ENCODE measurements at places on chromosomes 5 and 9. TPM values are rescaled to one million over a fixed set of nuclear protein-coding genes. Genes with fewer than 3 reads are reported as not detected.

The RORB gene
- total RNA-seq, result 0.35 TPM

The PPP3R2 gene
- total RNA-seq, result not detected

The MARVELD2 gene
- 0.26 TPM for total RNA-seq

The ITK gene
- 215 TPM for total RNA-seq

The LRRC19 gene
- total RNA-seq, result not detected

The STPG3 gene
- total RNA-seq, result not detected

The PRRX2 gene
- total RNA-seq, result 0.28 TPM

The ABCA2 gene
- 73.6 TPM for total RNA-seq

The TXNDC8 gene
- total RNA-seq, result not detected

The DCAF10 gene
- total RNA-seq, result 17.2 TPM

The SLC4A9 gene
- total RNA-seq, result 0.07 TPM

The FAM78A gene
- 80.0 TPM for total RNA-seq

The UGT3A1 gene
- total RNA-seq, result not detected

The DMRTA1 gene
- not detected for total RNA-seq

The GRXCR2 gene
- not detected for total RNA-seq

The TUSC1 gene
- not detected for total RNA-seq

The RGS7BP gene
- total RNA-seq, result not detected

The FBN2 gene
- total RNA-seq, result not detected

The C5orf24 gene
- total RNA-seq, result 30.1 TPM

The NPDC1 gene
- 30.4 TPM for total RNA-seq

The PTPA gene
- total RNA-seq, result 115 TPM

The WDR41 gene
- total RNA-seq, result 33.2 TPM

The SPATA31E1 gene
- total RNA-seq, result not detected

The CER1 gene
- total RNA-seq, result not detected

The PCDHB13 gene
- not detected for total RNA-seq

The NTRK2 gene
- total RNA-seq, result 2.9 TPM

The BARHL1 gene
- not detected for total RNA-seq

The FOXD4L4 gene
- total RNA-seq, result not detected

The PELO gene
- total RNA-seq, result 41.8 TPM

The SAXO1 gene
- total RNA-seq, result 0.12 TPM

The INSL4 gene
- not detected for total RNA-seq

The BNIP1 gene
- 14.5 TPM for total RNA-seq

The MZB1 gene
- total RNA-seq, result 61.1 TPM

The SH2D3C gene
- 75.2 TPM for total RNA-seq

The GABRA6 gene
- total RNA-seq, result not detected

The CDO1 gene
- not detected for total RNA-seq

The GLRX gene
- total RNA-seq, result 65.3 TPM

The SEPTIN8 gene
- 43.7 TPM for total RNA-seq

The CNOT6 gene
- total RNA-seq, result 39.7 TPM

The NUTM2G gene
- total RNA-seq, result not detected

The ANKRD20A1 gene
- total RNA-seq, result not detected

The CTSV gene
- 0.28 TPM for total RNA-seq

The SLC23A1 gene
- 2.5 TPM for total RNA-seq

The PCDHA9 gene
- not detected for total RNA-seq

The IFNK gene
- total RNA-seq, result not detected

The PCDHGB1 gene
- not detected for total RNA-seq

The EGR1 gene
- total RNA-seq, result 10.7 TPM

The DRD1 gene
- total RNA-seq, result not detected

The HTR4 gene
- total RNA-seq, result not detected

The TMEM232 gene
- total RNA-seq, result 0.76 TPM

The CCNI2 gene
- total RNA-seq, result 16.7 TPM

The CACNA1B gene
- total RNA-seq, result not detected

The ZDHHC11B gene
- 0.21 TPM for total RNA-seq

The MARCOL gene
- total RNA-seq, result not detected

The CARD9 gene
- 3.1 TPM for total RNA-seq

All from activated CD8-positive, alpha-beta memory T cell treated with anti-CD3 and anti-CD28 coated beads, Interleukin-2, amount 10 ng/mL, durations not matched to agents 7 days and 5 days (primary cell).